ENCODE measurements at places on chromosomes 7 and 10.

DNA sequence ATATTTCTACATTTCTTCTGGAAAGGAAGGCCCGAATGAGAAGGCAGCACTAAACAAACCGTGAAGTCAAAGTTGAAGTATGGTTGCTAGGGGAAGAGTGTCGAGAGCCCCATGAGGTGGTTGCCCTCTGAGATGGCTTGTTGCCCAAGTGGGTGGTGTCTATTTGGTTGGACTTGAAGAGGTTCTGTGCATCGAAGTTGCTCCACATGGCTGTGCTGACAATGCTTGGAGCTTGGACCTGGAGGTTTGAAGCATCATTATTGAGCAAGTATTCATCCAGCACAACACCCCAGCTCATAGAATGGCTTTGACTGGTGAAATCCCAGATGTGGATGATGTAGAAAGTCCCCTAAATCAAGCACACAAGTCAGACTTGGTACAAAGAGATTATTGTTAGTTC is 165.2 kb upstream of the CDCA7L start:
- no peaks in the 10 kb centered on the region for H3K36me3 ChIP-seq
- H3K4me1 ChIP-seq = peaks cover 12% of the 10 kb centered on the region
- H3K27ac ChIP-seq = no peak overlapping the region
- no peak for DNase-seq
- no peaks in the 10 kb centered on the region for H3K27me3 ChIP-seq

DNA sequence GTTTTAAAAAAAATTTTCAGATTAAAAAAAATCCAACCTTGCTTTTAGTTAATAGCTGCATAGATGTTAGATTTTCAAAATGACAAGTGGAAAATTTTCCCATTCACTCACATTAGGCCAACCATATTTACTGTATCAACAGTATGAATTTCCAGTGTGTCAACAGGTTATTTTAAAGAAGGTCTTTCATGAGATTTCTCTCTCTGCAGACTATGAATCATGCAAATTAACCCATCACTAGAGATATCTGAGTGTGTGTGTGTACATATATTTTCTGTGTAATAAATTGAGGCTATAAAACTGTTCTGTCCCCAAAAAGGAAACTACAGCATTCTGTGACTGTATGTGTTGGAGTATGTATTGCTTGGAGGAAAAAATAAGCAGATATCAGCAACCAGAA is 305.6 kb downstream of the ARL4A start:
- no peaks in the 10 kb centered on the region for H3K27me3 ChIP-seq
- no peaks in the 10 kb centered on the region for H3K4me1 ChIP-seq
- no peak overlapping the region for H3K27ac ChIP-seq

GRCh38 chr10:63699785-63700613 is 178.8 kb downstream of the REEP3 start:
- H3K27ac ChIP-seq = peak overlapping the region; percentile 67
- peaks cover 36% of the 10 kb centered on the region for H3K4me1 ChIP-seq
- DNase-seq = no peak
- no peak overlapping the region for H3K4me3 ChIP-seq
- no peaks in the 10 kb centered on the region for H3K27me3 ChIP-seq

DNA sequence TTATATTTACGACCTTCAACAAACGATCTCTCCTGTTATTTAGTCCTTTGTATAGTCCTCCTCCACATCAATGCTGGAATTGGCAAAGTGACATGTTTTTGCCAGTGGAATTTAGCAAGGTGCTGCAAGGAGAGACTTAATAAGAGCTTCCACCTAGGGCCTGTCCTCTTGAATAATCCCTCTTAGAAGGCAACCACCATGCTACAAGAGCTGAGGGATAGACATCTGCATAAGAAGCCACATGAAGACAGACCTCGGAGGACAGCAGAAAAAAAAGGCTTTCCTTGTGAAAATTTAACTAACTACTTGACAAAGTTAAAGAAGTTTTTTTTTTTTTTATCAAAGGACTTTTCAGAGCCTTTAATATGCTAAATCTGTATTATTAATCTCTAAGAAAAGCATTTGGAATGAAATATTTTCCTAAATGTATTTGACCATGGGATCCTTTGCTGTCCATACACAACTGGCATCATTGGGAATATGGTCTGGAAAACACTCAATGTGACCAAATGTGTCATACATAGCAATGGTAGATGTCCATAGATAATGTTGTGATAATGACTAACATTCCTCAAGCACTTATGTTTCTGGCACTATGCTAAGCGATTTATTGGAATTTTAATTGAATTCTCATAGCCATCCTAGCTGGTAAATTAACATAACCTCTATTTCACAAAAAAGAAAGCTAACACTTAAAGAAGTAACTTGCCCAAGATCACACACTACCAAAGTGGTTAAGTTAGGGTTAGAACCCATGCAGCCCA is 13.2 kb downstream of the HYCC1 start:
- H3K4me3 ChIP-seq = no peak overlapping the region
- DNase-seq = no peak
- no peaks in the 10 kb centered on the region for H3K27me3 ChIP-seq
- no peak overlapping the region for H3K27ac ChIP-seq
- no peaks in the 10 kb centered on the region for H3K36me3 ChIP-seq

GRCh38 chr7:122457969-122458368 is 153.4 kb upstream of the FEZF1 start:
- H3K27me3 ChIP-seq = no peaks in the 10 kb centered on the region
- no peak overlapping the region for H3K27ac ChIP-seq
- no peaks in the 10 kb centered on the region for H3K4me1 ChIP-seq
- no peaks in the 10 kb centered on the region for H3K36me3 ChIP-seq
- H3K4me3 ChIP-seq = no peak overlapping the region
- DNase-seq = no peak
